ENCODE measurements at places on chromosomes 5 and 9. TPM values are rescaled to one million over a fixed set of nuclear protein-coding genes. Genes with fewer than 3 reads are reported as not detected.

FOXD4L3 gene
- not detected for total RNA-seq

KCNIP1 gene
- total RNA-seq: not detected

BTNL8 gene
- not detected for total RNA-seq

UHRF2 gene
- total RNA-seq: 31.6 TPM

CATSPER3 gene
- total RNA-seq: 0.59 TPM

MEIKIN gene
- not detected for total RNA-seq

CER1 gene
- not detected for total RNA-seq

SLC25A2 gene
- total RNA-seq: not detected
